ENCODE measurements at places on chromosomes 11 and 22.

DNA sequence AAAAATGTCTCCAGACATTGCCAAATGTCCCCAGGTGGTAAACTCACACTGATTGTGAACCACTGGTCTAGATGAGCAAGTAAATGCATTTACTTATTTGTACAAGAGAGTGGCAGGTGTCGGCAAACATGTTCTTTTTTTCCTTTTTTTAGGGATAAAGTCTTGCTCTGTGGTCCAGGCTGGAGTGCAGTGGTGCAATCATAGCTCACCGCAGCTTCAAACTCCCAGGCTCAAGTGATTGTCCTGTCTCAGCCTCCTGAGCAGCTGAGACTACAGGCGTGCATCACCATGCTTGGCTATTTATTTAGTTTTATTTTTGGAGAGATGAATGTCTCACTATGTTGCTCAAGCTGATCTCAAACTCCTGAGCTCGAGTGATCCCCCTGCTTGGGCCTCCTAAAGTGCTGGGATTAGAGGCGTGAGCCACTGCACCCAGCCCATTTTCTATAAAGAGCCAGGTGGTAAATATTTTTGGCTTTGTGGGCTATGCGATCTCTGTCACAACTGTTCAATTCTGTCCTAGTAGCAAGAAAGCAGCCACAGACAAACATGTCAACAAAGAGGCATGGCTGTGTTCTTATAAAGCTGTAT lies 1.4 kb downstream of the VPREB1 start:
- no peak for DNase-seq

GRCh38 chr11:64107303-64107702 lies 58.6 kb downstream of the MACROD1 start:
- no peak for DNase-seq

DNA sequence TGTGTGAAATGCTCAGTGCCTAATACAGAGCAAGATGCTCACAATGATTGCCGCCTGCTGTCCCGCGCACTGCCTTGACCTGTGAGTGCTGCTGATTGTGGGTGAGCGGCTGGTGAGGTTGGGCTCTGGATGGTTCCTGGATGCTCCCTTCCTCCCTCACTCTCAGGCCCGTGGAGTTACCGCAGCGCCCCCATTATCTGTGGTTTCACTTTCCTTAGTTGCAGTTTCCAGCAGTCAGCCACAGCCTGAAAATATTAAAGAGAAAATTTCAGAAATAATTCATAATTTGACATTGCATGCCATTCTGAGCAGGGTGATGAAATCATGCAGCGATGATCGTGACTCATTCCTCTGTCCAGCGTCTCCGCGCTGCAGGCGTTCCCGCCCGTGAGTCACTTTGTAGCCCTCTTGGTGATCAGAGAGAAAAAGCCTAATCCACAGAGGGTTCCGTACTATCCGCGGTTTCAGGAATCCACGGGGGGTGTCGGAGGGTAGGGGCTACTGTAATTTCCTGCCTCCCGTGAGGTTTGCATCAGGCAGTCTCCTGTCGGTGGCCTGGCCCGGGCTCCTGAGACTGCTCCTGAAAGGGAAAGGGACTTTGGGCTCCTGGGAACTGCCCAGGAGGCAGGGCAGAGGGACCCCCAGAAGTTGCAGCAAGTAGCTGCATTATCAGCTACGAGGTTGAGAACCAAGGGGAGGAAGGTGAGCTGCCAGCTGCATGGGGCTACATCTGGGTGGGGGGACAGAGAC lies 10.6 kb downstream of the RPL3 start:
- no peak for DNase-seq

GRCh38 chr11:71245601-71246391 lies 6.6 kb downstream of the SHANK2 start:
- DNase-seq = no peak

DNA sequence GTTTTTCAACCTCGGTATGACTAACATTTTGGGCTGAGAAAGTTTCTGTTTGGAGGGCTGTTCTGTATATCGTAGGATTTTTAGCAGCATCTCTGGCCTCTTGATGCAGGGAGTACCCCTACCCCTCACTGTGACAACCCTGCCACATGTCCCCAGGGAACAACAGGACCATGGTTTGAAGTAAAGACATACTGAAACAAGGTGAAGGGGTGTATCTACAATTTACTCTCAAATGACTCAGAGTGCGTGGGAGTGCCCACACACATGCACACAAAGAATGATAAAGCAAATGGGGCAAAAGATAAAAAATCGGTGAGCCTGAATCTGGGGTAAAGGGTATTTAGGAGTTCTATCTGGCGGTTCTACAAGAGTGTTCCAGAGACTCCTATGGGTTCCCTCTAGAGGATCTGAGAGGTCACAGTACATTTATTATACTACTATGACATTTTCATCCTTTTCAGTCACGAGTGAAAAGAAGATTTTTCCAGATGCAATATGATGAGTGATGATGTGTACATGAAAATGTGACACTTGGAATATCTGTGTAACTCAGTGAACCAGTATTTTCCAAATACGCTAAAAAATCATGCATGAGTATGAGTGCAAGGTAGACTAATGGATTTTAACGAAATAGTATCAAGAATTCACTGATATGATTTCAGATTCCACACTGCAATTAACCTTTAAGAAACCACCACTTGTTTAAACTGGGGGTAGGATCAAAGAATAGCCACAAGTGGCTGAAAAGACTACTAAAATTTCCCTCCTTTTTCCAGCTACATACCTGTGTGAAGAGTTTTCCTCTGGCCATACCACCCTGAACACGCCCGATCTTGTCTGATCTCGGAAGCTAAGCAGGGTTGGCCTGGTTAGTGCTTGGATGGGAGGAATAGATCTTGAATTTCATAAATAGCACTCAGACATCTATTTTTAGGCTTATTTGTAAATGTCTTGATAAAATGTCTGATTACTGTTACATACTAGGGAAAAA lies 56.3 kb upstream of the YPEL1 start:
- no peak for DNase-seq

GRCh38 chr11:73262851-73263495 lies 9.2 kb upstream of the P2RY6 start:
- no peak for DNase-seq

DNA sequence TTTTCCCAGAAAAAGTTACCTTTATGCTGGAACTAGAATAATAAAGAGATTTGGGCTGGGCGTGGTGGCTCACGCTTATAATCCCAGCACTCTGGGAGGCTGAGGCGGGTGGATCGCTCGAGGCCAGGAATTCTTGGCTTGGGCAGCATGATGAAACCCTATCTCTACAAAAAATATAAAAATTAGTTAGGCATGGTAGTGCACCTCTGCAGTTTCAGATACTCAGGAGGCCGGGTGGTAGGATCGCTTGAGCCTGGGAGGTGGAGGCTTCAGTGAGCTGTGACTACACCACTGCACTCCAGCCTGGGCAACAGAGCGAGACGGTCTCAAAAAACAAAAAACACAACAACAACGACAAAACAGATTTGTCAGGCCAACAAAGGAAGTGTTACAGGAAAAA lies 119.3 kb upstream of the OR9Q1 start:
- no peak for DNase-seq

DNA sequence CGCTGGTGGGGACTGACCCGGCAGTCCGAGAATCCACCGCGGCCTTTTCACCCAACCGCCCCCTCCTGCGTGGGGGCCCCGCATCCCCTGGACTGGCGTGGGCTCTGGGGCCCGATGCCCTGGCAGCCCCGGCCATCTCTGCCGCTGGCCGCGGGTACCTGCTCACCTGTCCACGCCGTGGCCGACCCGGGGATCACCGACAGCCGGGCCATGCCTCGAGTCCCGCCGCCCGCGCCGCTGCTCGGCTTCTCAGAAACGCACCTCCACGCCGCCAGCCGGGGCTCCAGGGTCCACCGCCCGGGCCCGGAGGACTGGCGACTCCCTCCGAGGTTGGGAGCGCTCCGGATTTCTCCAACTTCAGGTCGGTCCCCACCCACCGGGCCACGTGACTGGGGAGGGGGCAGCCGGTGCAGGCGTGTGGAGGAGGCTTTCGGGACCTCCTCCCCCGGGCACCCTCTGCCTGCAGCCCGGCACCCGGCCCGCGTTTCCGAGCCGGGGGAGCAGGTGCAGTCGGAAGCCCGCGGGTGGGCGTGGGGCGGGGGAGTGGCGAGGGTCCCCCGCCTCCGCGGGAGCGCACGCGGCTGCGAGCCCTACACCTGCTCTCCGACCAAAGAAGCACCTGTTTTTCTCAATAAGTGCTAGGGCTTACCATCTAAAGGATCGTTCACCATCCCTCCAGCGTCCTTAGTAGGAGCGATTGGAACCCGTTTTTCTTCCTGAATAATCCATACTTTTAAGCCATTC lies 554 bp upstream of the NRIP3 start:
- DNase-seq = no peak

GRCh38 chr22:45562537-45563361 lies 60.1 kb downstream of the FBLN1 start:
- DNase-seq = no peak

GRCh38 chr22:50698546-50698945 lies 25.9 kb downstream of the SHANK3 start:
- DNase-seq = no peak

- no peak for DNase-seq
Observed at GRCh38 chr11:6545917-6546605, 49.0 kb downstream of the DNHD1 start.

GRCh38 chr11:59283311-59283710 lies 70.6 kb upstream of the MPEG1 start:
- DNase-seq = no peak

DNA sequence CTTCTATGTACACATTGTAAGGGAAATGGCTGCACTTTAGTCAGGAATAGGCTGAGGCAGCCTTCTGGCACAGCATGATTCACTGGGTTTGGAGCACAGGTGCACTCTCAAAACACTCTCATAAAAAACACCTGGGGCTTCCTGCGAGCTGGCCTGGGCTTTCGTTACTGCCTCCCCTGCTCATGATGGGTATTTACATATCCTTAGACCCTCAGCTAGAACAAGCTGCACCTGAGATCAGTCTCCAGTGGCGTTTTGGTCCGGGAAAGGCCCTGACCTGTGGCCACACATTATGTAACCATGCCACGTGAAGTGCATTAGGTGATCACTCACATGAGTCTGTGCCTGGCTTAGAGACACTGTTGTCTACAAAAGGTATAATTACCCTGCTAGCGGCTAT lies 321.7 kb downstream of the TMEM135 start:
- no peak for DNase-seq

DNA sequence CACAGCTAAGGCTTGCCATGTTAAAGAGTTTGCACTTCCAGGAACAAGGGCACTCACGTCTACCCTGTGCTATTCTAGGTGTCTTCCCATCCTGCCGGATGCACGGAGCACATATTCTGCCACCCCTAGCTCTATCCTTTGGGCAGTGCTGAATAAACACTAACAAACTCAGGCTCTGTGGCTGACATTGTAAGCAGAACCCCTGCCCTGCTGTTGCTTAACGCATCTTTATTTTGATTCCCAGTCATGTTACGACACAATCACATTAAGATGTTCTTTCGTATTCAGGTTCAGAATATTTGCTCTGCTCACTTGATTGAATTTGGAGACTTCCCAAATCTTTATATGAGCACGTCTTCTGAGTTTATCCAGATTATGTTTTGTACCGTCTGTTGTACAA lies 3.7 kb upstream of the HDHD5 start:
- DNase-seq = no peak

DNA sequence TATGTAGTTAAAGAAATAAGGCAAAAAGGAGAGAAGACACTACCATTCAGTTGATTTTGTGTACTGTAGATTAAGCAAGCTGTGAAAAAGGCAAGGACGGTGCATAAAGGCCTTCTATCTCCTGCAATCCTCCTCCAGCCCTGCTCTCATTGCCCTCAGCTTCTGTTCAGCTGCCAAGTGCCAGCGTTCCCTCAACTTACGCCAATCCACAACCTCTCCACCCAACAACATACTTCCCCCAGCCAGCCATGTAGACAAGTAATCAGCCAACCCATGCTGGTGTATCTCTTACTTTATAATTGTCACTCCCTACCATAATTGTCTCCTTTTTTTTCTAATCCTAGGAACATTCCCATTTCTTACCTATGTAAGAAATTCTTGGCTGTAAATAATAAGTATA lies 30.1 kb upstream of the ANO5 start:
- no peak for DNase-seq

- DNase-seq = no peak
Observed at GRCh38 chr11:100789500-100789899, 102.4 kb downstream of the ARHGAP42 start.

- DNase-seq = no peak
Observed at GRCh38 chr22:36701965-36702621, 1.5 kb downstream of the CACNG2 start.

- peak; percentile 73 for DNase-seq
Observed at GRCh38 chr11:72831521-72832300, 17.5 kb downstream of the ATG16L2 start.

- no peak for DNase-seq
Observed at GRCh38 chr11:117646411-117646810, 150.6 kb downstream of the DSCAML1 start.

DNA sequence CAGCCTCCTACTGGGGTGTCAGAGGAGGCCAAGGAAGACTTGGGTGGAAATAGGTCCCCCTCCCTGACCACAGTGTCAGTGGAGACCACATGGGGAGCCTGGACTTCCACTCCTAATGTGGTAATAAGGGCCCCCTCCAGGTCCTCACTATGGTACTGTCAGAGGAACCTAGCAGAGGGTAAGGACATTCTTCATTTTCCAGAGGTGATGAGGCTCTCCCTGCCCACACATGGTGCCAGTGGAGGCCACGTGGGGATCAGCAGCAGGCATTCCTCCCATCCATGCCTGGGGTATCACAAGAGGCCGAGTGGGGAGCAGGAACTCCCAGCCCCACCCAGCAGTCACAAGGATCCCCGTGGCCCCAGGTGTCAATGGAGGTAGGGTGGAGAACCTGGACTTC lies 6.5 kb upstream of the CLDN5 start:
- DNase-seq = no peak

DNA sequence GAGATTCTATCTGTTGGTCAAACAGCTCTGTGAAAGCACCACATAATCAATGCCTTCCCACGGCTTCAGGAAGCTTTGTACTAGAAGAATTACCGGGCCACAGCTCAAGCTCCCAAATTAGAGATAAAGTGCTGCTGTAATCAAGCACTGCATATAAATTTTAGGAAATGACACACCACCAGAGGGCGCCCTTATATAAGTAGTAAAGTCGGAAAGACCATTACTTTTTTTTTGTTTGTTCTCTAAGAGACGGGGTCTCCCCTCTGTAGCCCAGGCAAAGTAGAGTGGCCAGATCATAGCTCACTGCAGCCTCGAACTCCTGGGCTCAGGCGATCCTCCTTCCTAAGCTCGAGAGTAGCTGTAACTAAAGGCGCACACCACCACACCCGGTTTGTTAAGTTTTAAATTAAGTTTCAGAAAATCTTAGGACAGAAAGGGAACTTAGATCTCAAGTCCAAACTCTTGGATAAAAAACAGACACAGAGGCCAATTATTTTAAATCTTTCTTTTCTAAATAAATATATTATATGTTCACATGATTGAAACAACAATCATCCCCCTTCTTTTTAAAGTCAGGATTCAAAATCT lies 32.6 kb downstream of the PRCP start:
- DNase-seq = peak; percentile 55

Measured in natural killer cell (primary cell).